ENCODE measurements at places on chromosomes 4 and X.

DNA sequence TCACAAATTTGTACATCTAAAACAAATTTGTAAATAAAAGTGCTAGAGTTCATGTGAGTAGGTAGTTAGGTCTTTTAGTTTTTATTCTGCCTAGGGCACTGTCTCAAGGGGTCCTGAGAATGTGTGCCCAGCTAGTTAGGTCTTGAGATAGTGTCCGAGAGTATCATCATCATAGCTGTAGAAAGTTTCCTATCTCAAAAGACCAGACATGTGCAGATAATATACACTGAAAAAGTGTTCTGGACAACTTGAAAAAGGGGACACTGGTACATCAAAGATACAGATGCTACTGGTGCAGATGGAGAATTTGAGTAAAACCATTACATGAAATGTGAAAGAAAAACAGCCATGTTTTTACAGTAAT, 1.8 kb upstream of the ZCCHC4 start:
- DNase-seq, result no peak

DNA sequence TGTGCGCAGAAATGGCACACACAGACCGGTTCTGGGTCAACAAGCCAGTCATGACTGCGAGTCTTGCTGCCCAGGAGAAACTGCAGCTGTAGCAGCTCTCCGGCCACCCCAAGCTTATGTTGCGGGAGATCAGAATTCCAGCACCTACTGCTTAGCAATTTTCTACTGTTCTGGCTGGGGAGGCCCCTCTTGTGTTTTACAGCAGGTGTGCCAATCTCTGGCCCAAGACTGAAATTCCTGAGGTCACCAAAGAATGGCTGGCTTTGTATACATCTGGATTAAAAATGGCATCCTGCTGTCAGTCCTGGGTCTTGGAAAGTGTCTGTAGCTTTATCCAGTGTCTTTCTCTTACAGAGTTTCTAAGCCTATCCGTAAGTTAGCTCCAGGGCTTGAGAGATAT, 68.9 kb upstream of the TRAM1L1 start:
- DNase-seq, result no peak

DNA sequence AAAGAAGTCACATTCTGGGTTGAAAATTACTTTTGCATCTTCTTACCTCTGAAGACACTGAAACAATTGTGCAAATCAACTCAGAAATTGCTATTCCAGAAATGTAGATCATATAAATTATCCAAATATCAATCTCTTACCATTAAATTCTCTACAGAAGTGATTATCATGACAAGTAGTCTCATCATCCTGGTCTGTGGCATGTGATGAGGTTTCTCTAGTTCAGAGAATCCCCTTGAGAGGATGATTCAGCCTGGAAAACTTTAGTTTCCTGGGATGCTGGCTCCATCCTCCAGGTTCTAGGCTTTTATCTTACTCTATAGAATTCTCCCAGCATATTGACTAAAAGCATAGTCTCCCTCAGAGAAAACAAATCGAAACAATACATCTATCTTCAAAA, 76.2 kb upstream of the S100G start:
- no peak for DNase-seq

DNA sequence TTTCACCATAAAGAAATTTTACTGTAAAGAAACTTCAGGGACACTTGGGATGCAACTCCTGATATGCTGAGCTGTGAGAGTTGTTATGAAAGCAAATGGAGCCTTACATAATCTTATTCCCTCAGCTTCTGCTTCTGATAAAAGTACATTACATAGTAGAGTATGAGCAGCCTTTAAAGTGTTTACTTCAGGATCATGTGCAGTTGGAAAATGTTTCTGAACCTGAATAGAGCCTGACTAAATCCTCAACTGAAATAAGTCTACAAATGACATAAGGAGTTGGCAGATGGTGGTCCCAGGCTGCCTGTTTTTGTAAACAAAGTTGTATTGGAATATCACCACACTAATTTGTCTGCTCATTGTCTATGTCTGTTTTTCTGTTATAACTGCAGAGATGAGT, 19.3 kb downstream of the RASSF6 start:
- no peak for DNase-seq

- no peak for DNase-seq
Measured at GRCh38 chr4:26736621-26737020, 124.0 kb upstream of the STIM2 start.

DNA sequence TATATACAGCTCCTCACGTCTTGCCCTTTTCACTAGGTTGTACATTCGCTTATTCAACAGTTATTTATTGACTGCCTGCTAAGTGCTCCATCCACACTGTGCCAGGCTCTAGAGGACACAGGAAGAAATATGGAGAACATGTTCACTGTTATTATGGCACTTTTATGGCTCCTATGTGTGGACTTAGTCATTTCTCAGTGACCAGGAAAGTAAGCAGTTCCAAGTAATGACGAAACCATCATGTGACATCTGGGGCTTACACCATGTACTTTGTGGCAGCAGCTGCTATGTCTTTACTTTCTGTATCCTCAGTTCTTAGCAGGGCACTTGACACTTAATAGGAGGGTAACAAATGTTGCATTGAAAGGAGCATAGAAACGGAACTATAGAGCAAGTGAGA, 278.0 kb downstream of the ANK2 start:
- no peak for DNase-seq

- DNase-seq, result no peak
Measured at GRCh38 chrX:70973221-70973620, 42.3 kb upstream of the SLC7A3 start.

DNA sequence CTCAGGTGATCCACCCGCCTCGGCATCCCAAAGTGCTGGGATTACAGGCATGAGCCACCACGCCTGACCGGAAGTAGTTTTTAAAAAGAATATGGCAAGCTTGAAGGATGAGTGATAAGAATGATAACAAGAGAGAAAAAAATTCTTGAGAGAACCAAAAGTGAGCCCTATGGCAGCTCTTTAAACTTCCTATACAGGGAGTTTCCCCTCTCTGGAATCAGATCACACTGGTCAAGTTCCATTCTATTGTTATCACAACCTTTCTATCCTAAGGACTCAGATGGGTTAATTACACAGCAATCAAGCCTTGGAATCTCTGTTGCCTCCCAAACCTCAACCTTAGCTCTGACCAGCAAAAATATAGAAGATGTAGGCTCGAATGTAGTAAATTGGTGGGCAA, 33.8 kb upstream of the ZNF518B start:
- DNase-seq, result no peak

GRCh38 chr4:173910891-173911290, 372.6 kb downstream of the FBXO8 start:
- no peak for DNase-seq

DNA sequence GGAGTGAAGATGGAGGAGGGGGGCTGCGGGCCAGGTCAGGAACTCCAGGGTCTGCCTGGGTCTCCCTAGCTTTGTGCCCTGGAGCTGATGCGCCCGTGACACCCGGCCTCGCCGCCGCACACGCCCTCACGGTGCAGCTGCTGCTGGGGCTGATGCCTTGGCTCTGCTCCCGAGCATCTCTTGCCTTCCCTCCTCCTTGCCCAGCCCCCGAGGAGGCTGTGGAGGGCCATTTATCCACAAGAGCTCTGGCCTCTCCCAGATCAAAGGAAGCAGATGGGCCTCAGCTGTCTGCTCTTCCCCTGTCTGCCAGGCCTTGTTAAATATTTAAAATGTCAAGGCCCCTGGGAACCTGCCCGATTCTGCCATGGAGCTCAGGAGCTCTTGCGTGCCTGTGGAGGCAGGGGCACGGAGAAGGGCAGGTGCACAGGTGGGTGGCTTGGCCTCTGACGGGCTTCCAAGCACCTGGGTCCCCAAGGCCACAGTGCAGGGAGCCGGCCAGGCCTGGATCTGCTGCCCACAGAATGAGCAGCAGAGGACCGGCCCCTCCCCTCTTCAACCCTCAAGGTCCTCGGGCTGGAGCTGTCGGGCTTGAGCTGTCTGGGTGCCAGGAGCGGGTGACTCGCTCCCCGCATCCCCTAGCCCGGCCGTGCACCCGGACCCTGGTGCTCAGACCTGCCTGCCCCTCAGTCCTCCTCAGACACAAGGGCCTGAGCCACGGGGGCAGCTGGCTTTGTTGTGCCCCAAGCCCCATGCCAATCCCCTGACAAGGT, 20.3 kb downstream of the ATP2B3 start:
- no peak for DNase-seq

DNA sequence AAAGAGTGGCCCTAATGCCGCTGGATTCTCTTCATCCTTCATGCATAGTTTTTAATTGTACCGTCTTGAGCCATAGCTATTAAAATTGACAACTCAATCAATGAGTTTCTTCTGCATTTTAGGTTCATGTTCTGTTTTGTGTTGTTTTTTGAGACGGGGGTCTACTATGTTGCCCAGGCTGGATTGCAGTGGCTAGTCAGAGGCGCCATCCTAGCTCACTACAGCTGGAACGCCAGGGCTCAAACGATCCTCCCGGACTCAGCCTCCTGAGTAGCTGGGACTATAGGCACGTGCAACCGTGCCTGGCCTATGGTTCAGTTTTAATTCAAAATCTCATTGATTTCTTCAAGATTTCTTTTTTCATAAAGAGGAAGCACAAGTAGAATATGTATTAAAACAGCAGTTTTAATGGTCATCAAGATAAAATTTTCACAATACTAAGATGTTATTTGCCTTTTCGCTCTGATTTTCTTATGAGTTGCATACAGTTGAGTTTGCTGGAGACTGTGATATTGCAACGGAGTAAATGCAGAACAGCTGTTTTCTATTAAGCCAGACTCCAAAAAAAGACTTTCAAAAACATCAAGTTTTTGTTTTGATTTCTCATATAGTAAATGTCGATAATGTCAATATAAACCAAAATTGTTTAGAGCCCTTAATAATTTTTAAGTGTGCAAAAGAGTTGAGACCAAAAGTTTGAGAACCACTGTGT, 1.1 kb upstream of the STX18 start:
- DNase-seq, result no peak
